ENCODE measurements at places on chromosomes 11 and 22.

- no peak for DNase-seq
Measured at GRCh38 chr11:131025020-131025419, 108.7 kb upstream of the SNX19 start.

DNA sequence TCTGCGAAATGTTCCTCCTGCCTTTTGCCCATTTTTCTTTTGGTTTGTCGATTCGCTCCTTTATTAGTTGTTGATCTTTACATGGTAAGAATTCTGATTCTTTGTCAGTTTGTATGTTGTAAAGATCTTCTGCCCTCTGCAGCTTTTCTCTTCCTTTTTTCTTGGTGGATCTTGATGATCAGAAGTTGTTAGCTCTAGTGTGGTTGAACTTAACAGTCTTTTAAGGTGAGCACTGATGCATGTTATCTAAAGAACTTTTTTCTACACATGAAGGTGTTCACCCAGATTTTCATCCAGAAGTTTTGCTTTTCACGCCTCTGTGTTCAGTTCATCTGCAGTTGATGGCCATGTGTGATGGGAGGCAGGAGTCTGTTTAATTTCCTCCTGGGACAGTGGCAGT lies 133.7 kb downstream of the TBC1D22A start:
- no peak for DNase-seq

- DNase-seq: no peak
Measured at GRCh38 chr11:567011-567628, 6.3 kb downstream of the RASSF7 start.

GRCh38 chr11:46601129-46601528 lies 7.3 kb upstream of the AMBRA1 start:
- no peak for DNase-seq

GRCh38 chr22:20922141-20922751 lies 5.0 kb downstream of the CRKL start:
- no peak for DNase-seq

DNA sequence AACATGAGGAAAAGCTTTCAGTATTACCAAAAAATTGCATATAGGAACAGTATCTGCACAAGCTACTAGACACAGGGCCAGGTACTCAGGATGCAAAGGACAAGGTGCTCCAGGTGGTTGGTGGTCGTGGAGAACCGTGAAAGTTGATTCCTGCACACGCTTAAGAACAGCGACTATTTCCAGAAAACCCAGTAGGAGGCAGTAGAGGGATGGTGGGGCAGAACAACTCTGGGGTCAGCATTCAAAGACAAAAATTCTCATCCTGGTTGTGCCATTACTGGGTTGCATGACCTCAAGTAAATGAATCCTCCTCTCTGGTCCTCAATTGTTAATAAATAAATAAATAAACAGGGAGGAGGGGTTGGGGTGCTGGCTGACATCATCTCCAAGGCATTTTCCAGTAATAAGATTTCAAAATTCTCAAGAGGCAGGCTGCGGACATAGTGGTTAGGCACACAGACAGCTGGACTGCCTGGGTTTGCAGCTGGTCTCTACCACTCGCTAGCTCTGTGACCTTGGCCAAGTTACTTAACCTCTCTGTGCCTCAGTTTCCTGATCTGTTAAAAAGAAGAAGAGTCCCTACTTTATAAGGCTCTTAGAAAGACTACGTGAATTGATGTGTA lies 89.6 kb downstream of the ISX start:
- DNase-seq: no peak

- no peak for DNase-seq
Measured at GRCh38 chr11:61454520-61454919, 24.6 kb downstream of the SDHAF2 start.

DNA sequence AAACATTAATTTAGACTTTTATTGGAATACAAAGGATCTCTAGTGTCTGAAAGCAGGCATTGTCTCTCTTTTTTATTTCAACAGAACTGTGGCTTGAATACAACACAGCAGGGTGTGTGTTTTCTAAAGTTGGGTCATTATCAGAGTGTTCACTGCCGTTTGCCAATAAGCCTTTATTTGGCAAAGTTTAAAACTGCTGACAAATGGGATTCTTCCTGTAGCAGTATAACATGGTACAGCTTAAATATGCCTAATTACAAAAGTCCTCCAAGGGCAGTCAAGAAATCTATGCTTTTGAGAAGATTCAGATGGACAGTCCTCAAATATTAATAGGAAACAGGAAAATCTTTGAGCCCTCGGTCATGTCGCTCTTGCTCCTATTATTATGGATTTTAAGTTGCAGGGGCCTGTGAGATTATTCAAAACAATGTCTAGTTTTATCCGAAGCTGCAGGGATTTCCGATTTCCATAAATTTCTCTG lies 199.9 kb downstream of the MAML2 start:
- DNase-seq: no peak

DNA sequence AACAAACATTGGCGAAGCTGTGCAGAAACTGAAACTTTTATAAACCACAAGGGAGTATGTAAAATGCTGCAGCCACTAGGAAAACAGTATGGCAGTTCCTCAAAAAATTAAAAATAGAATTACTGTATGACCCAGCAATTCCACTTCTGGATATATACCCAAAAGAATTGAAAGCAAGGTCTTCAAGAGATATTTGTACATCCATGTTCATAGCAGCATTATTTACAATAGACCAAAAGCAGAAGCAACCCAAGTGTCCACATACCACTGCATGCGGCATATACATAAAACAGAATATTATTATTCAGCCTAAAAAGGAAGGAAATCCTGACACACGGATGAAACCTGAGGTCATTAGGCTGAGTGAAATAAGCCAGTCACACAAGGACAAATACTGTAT lies 85.8 kb downstream of the RELT start:
- DNase-seq: peak; percentile 88

DNA sequence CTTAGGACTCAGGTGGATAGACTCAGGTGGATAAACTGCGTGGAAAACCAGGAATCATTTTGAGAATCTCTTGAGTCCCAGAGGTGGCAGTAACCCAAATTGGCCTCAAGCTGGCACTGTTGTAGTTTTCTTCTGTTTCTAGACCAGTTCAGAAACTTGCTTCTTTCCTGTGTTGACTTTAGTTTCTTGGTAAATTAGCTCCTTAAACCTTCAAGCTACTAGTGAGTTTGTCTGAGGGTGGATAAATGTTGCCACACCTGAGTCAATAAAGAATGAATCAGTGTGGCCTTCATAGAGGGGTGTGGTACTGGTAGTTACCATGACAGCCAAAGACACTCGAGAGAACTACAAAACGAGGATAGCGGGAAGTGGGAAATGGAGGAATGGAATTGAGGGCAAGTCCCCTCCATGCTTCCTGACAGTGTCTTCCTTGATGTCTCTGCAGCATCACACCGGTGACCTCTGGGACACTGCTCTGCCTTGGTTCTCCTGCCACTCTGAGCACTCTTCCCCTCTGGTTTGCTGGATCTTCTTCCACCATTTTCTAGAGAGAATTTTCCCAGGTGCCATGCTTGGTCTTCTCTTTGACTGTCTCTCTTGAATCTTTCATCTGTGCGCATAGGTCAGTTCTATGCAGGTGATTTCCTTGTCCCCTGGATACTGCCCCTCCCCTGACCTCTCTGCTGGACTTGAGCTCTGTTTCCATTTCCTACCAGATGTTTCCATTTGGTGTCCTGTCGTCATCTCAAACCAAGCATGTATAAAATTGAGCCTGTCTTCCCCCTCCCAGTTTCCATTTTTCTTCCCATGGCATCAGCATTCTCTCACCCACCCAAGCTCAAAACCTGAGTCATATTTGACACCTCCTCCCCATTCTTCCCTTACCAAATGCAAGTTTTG lies 7.2 kb downstream of the POLD4 start:
- DNase-seq: peak; percentile 54

DNA sequence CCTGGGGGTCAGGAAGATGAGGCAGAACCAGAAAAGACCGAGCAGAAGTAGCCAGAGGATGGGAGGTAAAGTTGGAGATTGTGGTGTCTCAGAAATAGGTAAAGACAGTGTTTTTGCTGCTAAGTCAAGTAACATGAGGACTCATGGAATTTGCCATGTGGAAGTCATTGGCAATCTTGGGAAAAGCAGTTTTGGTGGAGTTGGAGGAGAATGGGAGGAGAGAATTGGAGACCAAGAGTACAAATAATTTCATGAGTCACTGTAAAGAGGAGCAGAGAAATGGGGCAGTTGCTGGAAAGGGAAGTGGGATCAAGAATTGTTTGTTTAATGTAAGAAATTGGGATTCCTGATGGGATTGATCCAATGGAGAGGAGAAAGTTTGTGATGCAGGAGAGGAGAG lies 111.7 kb downstream of the LRRC32 start:
- DNase-seq: no peak

- no peak for DNase-seq
Measured at GRCh38 chr22:35630387-35630793, 13.3 kb upstream of the MB start.

DNA sequence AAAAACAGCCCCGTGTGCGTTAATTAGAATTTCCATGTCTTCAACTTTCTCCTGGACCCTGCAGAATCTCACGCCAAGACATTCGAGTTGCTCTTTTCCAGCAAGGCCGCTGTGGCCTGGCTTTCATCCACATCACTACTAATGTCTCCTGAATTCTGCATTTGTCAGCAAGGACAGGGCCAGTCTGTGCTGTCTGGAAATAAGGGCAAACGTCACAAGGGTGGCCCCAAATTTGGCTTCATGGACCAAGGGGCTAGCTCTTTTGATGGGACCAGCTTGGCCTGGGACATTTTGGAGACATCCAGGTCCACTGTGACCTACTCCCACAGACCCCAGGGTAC lies 33.4 kb downstream of the KCNQ1OT1 start:
- no peak for DNase-seq

DNA sequence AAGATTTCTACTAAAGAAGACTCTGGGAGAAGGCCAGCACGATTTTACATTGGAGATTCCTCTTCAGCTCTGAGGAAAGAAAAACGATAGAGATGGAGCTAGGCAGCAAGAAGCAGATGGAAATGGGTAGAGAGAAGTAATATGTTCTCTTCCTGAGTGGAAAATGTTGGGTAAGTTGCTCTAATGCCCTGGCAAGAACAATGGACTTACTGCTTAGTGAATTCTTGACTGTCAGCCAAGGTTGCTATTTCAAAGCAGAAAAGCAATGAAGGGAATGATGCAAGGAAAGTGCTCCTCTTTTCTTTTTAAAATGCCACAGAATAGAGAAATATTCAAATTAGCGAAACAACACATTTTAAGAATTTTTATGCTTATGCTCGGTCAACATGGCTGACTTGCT lies 38.4 kb upstream of the CWF19L2 start:
- DNase-seq: no peak

GRCh38 chr11:46513934-46514342 lies 79.9 kb downstream of the AMBRA1 start:
- DNase-seq: peak; percentile 47

- DNase-seq: no peak
Measured at GRCh38 chr11:30387891-30388861, 65.3 kb downstream of the ARL14EP start.

DNA sequence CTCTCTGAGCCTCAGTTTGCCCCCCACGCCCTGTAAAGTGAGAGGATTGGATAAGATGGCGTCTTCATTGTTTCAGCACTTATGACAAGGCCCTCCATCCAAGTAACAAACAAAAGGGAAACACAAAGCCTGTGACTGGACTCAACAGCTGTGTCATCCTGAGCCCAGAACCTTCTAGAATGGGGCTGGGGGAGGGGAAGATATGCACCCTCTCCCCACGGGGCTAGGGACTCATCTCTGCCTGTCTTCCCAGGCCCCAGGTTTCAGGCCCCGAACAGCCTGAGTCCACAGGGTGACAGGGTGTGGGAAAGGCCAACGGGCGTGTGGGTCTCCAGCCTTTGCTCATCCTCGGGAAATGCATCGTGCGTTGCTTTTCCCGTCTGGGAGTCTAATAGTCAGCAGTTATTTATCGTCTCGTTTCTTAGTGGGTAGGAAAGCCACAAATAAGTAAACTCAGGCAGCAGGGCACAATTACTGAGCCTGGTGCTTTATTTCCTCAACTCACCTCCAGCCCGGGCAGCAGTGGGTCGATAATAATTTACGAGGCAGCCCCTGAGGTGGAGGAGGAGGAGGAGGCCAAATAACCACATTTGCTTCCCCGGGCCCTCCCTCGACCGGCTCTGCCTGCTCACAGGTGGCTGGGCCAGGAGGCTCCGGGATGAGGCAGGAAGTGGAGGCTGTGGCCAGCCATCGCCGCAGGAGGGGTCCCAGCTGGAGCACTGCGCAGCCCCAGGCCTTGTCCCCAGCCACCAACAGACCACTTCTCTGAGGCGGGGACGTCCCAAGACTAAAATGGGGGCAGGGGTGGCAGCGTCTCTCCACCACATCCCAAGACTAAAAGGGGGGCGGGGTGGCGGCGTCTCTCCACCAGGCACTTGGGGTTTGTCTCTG lies 54.4 kb downstream of the FLRT1 start:
- DNase-seq: no peak

GRCh38 chr11:100316952-100317351 lies 370.1 kb upstream of the ARHGAP42 start:
- DNase-seq: no peak

DNA sequence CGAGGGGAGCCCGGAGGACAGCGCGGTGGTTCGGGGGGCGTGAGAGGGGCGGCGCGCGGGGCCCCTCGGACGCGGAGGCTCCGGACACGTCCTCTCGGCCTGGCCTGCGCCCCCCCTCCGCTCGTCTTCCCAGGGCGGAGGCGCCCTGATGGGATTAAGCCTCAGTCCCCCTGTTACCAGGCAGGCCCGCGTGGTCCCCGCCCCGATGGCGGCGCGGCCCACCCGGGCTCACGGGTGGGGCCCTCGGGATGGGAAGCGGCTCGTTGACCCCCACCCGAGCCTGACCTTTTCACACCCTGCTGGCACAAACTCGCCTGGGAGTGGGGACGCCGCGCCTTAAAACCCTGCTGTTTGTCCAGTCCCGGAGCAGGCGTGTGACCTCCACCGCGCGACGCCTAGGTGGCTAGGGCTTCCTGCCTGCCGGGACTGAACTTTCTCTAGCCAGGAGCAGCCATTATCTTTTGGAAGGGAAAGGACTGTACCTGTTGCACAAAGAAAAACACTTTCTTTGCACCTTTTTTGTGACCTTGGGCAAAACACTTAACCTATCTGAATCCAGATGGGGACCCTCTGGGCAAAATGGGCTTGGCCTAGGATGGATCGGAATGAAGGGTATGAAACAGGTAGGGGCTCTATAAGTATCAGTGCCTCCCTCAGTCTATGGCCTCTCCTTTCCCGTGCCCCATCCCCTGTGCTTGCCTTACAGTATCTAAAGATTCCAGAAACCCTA lies 1.0 kb downstream of the KIAA1671 start:
- DNase-seq: no peak

GRCh38 chr11:95305705-95306104 lies 74.7 kb upstream of the SESN3 start:
- DNase-seq: no peak

GRCh38 chr11:114132417-114132816 lies 72.9 kb downstream of the ZBTB16 start:
- DNase-seq: no peak

DNA sequence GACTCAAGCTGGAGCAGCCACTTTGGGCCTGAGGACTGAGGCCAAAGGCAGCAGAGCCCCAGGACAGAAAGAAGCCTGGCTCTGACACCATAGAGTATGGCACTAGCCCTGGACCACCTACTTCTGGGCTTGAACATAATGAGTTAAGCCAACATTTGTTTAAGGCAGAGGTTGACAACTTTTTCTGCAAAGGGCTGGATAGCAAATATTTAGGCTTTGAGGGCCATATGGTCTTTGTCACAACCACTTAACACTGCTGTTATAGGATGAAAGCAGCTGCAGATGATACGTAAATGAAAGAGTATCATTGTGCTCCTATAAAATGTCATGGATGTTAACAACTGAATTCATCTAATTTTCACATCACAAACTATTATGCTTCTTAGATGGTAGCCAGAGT lies 16.6 kb downstream of the OSBP start:
- DNase-seq: no peak

- no peak for DNase-seq
Measured at GRCh38 chr11:19648321-19648720, 64.3 kb upstream of the NAV2 start.

- no peak for DNase-seq
Measured at GRCh38 chr11:2982214-2982613, 9.9 kb downstream of the NAP1L4 start.

All from common myeloid progenitor, CD34-positive (primary cell).